Endodermal cell (in vitro differentiated cells): ENCODE measurements at places on chromosomes 3 and 15.

DNA sequence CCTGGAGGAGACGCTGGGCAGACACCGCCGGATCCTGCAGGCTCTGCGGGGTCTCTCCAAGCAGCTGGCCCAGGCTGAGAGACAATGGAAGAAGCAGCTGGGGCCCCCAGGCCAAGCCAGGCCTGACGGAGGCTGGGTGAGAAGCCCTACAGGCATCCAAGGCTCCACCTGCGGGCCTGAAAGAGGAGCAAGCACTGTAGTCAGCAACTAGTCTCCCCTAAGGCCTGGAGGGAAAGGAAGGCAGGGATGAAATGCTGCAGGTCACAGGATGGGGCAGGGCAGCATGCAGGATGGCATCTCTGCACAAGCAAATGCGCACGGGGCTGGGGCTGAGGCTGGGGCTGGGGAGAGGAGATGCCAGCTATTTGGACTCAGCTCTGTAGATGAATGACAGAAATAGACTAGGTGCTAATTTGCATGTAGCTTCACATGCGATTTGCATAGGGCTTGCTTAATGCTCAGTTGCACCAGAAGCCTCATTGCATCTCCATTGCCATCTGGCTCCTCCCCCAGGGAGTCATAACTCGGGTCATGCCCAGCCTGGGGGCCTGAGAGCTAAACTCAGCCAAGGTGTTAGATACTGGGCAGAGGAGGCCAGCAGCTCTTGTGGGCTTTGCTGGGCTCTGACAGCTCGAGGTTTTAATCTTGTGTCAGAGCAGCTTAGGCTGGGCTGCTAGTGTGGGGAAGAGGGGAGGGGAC is 5.2 kb upstream of the CPLX3 start:
- no peaks in the 10 kb centered on the region for H3K36me3 ChIP-seq
- no peak overlapping the region for H3K4me3 ChIP-seq
- peak overlapping the region; percentile 80 for H3K27ac ChIP-seq
- H3K27me3 ChIP-seq: peaks cover 31% of the 10 kb centered on the region
- DNase-seq: peak; percentile 65

- no peak for DNase-seq
- no peaks in the 10 kb centered on the region for H3K4me1 ChIP-seq
- peaks cover 18% of the 10 kb centered on the region for H3K27me3 ChIP-seq
- H3K27ac ChIP-seq: no peak overlapping the region
Measured at GRCh38 chr3:182412066-182412465, 381.2 kb upstream of the ATP11B start.

DNA sequence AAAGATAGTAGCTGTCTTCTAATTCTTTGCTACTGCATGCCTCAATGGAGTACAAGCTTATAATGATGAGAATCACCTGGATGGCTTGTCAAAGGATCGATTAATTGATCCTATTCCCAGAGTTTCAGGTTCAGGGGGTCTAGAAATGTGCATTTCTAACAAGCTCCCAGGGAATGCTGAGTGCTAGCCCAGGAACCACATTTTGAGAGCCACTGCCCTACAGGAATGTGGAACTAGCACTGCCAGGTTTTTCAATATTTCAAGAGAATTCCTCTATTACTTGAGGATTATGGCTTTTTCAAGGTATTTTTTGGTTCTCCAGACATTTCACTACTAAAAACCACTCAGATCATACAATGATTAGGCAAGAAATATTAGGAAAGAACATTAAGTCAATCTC is 52.7 kb downstream of the RARB start:
- peaks cover 8% of the 10 kb centered on the region for H3K36me3 ChIP-seq
- H3K27me3 ChIP-seq: no peaks in the 10 kb centered on the region
- H3K4me3 ChIP-seq: no peak overlapping the region
- DNase-seq: no peak
- peaks cover 7% of the 10 kb centered on the region for H3K4me1 ChIP-seq

DNA sequence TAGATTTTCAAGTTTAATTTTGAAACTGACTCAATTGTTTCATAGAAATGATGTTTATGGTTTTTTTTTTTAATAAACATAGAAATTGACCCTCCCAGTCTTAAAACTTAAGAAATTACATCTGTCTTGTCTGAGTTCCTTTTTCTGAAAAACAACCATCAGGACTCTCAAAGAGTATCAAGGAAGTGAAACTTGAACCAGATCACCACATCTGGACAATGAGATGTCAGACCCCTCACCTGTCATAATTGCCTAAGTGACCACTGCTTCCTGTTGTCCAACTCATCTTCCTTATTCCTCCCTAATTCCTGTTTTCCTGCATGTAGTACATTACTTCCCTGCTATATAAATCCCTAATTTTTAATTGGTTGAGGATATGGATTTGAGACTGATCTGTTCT is 441.5 kb upstream of the ARHGEF26 start:
- DNase-seq: no peak
- no peak overlapping the region for H3K27ac ChIP-seq
- H3K27me3 ChIP-seq: no peaks in the 10 kb centered on the region
- H3K36me3 ChIP-seq: no peaks in the 10 kb centered on the region
- no peaks in the 10 kb centered on the region for H3K4me1 ChIP-seq

GRCh38 chr3:102802819-102803420 is 368.1 kb downstream of the ZPLD1 start:
- no peaks in the 10 kb centered on the region for H3K36me3 ChIP-seq
- H3K4me3 ChIP-seq: no peak overlapping the region
- H3K27me3 ChIP-seq: no peaks in the 10 kb centered on the region
- H3K27ac ChIP-seq: no peak overlapping the region
- no peaks in the 10 kb centered on the region for H3K4me1 ChIP-seq

DNA sequence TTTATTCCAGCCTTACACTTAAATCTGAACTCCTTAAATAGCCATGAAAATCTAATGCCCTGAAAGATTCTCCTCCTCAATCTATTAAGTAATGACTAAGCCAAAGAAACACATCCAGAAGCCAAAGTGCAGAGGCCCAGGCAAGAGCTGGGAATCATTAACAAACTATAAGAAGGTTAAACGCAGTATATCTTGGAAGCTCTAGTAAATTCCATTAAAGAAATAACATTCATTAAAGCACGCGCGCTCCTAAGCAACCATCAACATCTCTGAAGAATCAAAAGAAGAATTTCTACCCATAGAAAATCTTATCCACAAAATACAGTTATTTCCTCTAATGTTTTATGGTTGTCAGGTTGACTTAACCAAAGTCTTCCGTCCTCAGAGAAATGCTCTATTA is 29.5 kb downstream of the MB21D2 start:
- H3K36me3 ChIP-seq: no peaks in the 10 kb centered on the region
- peaks cover 7% of the 10 kb centered on the region for H3K4me1 ChIP-seq
- no peak for DNase-seq
- no peak overlapping the region for H3K4me3 ChIP-seq
- H3K27me3 ChIP-seq: peaks cover 21% of the 10 kb centered on the region

DNA sequence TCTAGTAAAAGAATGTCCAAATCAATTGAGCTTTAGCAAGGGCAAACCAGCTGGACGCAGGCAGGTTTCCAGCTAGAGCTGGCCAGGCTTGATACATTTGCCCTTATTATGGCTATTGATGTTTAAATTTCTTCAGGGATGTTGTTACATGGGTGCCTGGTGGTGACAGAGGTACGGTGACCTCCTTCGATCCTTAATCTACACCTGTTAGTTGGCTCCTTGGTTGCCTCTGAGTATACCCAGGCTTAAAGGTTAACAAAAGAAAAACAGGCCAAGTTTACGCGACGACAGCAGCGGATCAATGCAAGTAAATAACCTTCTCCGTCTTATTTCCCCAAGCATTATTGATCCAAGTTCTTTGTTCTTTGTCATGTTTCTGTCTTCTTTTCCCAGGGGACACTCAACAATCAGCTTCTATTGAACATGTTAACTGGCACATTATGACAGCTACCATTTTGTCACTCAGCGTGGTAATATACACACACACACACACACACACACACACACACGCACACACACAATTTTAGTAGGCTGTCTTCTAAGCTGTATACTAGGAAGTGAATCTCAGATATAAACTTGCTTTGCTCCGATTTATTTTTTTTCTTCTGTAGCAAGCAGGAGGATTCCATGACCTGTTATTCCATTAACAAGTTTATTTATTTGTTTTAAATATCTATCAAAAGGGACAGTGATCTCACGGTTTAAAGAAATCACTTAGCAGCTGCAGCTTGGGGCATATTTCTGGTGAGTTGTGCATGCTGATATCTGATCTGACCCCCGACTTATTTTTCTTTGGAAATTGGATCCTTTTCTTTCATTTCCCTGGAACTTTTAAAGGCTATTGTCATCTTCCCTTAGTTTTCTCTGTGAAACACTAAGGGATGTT is 844.7 kb downstream of the MCTP2 start:
- no peak for DNase-seq
- no peak overlapping the region for H3K4me3 ChIP-seq
- H3K4me1 ChIP-seq: no peaks in the 10 kb centered on the region
- H3K27ac ChIP-seq: no peak overlapping the region

DNA sequence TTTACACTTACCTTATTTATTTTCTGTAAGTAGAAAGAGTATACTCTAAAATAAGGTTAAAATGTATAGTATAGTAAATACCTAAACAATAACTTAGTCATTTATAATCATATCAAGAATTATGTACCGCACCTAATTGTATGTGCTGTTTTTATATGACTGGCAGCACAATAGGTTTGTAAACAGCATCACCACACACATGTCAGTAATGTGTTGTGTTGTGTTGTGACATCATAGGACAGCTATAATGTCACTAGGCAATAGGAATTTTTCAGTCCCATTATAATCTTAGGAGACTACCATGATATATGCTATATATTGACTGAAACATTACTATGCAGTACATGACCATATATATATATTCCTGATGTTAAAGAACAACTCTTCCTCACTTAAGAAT is 99.9 kb upstream of the CNTN4 start:
- no peaks in the 10 kb centered on the region for H3K36me3 ChIP-seq
- DNase-seq: no peak
- no peak overlapping the region for H3K27ac ChIP-seq
- H3K4me1 ChIP-seq: no peaks in the 10 kb centered on the region
- no peak overlapping the region for H3K4me3 ChIP-seq
- no peaks in the 10 kb centered on the region for H3K27me3 ChIP-seq

- no peak overlapping the region for H3K27ac ChIP-seq
- no peaks in the 10 kb centered on the region for H3K4me1 ChIP-seq
- H3K36me3 ChIP-seq: no peaks in the 10 kb centered on the region
- H3K27me3 ChIP-seq: no peaks in the 10 kb centered on the region
- H3K4me3 ChIP-seq: no peak overlapping the region
Measured at GRCh38 chr3:106242781-106243180, 374.0 kb upstream of the CBLB start.

DNA sequence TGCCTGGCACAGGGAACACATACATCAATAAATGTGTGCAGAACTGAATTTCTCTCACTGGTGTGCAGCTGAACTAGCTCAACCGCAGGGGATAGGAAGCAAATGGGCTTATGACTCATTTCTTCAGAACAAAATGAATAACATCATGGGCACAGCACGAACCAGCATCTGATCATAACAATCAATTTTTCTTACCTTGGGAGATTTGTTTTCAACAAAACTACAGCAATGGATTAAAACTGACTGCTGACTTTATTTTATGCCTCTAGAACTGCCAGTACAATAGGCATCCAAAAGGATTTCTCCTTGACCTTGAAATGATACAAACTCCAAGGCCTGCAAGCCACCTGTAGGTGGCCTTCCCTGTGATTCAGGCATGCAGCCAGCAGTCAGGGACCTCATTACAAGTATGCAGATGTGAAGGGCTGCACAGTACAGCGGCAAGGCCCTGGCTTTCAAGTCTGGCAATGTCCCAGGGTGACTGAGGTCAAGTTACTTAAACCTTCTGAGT is 26.1 kb downstream of the TAMM41 start:
- H3K27ac ChIP-seq: no peak overlapping the region
- no peak overlapping the region for H3K4me3 ChIP-seq
- no peaks in the 10 kb centered on the region for H3K4me1 ChIP-seq
- H3K36me3 ChIP-seq: peaks cover 85% of the 10 kb centered on the region
- DNase-seq: peak; percentile 47
- no peaks in the 10 kb centered on the region for H3K27me3 ChIP-seq

DNA sequence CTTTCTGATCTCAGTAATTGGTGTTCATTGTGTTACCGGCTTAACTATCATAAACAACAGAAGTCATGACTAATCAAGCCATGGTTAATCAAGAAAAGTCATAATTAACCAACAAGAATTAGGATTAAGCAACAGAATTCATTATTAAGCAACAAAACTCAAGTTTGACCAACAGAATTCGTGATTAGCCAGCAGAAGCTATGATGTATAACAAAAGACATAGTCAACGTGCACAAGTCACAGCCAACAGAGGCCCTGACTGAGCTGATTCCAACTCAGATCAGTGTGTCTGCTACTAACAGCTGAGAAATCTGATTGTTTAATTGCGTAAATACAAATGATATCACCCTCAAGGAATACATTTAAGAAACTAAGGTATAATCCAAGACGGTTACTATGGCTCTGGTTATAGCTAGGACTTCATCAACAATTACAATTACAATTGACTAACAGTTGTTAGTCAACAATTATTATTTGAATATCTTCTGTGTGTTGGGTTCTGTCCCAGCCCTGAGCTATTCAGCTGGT is 67.7 kb downstream of the RARB start:
- no peak overlapping the region for H3K4me3 ChIP-seq
- no peak for DNase-seq
- H3K36me3 ChIP-seq: peaks cover 41% of the 10 kb centered on the region
- no peak overlapping the region for H3K27ac ChIP-seq
- no peaks in the 10 kb centered on the region for H3K4me1 ChIP-seq
- H3K27me3 ChIP-seq: no peaks in the 10 kb centered on the region

DNA sequence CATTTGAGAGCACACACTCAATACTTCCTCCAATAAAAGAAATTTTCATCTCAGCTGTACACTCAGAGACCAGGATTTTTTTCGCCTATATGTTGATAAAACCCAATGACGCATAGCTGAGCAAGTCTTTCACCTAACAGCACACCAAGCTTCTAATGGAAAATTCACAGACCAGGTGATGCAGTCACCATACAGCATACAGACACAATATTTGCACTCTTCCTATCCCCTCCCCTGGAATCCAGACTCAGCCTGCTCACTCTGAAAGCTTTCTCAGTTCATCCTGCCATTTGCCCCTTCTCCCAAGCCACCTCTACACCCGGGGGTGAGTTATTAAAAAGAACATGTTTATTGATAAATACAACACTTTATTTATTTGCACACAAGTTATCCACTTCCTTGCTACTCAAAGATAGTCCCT is 1.7 kb downstream of the TBC1D5 start:
- H3K27me3 ChIP-seq: no peaks in the 10 kb centered on the region
- H3K4me1 ChIP-seq: no peaks in the 10 kb centered on the region
- H3K4me3 ChIP-seq: peak overlapping the region; percentile 89
- no peak for DNase-seq
- no peaks in the 10 kb centered on the region for H3K36me3 ChIP-seq
- H3K27ac ChIP-seq: peak overlapping the region; percentile 98

GRCh38 chr3:155853214-155854140 is 750 bp downstream of the SLC33A1 start:
- no peaks in the 10 kb centered on the region for H3K4me1 ChIP-seq
- H3K27ac ChIP-seq: peak overlapping the region; percentile 3
- H3K4me3 ChIP-seq: peak overlapping the region; percentile 87
- DNase-seq: peak; percentile 77
